Stimulated activated CD4-positive, alpha-beta T cell treated with anti-CD3 and anti-CD28 coated beads, TNF-alpha, amount 100 ng/mL, for 1 hour (primary cell): ENCODE measurements at places on chromosomes 16 and 17.
A peak's percentile ranks its signal among the peaks of the same experiment; 100 is the strongest.

DNA sequence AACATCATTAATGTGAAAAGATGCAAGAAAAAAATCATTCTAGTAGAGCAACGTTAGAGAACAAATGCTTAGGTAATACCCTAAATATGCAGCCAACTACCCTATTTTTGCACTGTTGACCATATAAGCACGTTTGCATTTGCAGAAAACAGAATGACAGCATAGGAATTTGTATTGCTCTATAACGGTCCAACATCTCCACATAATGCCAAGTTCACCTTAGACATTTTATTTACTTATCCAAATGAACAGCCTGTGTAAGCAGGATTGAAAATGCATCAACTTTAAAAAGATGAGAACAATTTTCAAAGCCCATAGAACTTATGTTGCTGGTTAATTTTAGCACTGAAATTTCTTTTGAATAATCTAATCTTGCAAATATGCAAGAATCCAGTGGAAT, 19.1 kb upstream of the RSL1D1 start:
- DNase-seq, result no peak

DNA sequence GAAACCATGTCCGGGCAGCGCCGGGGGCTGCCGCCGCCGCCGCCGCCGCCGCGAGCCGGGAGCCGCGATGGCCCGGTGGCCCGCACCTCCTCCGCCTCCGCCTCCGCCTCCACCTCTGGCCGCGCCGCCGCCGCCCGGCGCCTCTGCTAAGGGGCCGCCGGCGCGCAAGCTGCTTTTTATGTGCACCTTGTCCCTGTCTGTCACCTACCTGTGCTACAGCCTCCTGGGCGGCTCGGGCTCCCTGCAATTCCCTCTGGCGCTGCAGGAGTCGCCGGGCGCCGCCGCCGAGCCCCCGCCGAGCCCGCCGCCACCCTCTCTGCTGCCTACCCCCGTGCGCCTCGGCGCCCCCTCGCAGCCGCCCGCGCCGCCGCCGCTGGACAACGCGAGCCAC, 587 bp downstream of the HS3ST4 start:
- no peak for DNase-seq

GRCh38 chr16:67659675-67660563, at the start of gene ACD:
TSS of gene ACD (minus strand) at chr16:67660260. CDS start at chr16:67660220, 40 bp downstream.
- peak; percentile 87 for DNase-seq

DNA sequence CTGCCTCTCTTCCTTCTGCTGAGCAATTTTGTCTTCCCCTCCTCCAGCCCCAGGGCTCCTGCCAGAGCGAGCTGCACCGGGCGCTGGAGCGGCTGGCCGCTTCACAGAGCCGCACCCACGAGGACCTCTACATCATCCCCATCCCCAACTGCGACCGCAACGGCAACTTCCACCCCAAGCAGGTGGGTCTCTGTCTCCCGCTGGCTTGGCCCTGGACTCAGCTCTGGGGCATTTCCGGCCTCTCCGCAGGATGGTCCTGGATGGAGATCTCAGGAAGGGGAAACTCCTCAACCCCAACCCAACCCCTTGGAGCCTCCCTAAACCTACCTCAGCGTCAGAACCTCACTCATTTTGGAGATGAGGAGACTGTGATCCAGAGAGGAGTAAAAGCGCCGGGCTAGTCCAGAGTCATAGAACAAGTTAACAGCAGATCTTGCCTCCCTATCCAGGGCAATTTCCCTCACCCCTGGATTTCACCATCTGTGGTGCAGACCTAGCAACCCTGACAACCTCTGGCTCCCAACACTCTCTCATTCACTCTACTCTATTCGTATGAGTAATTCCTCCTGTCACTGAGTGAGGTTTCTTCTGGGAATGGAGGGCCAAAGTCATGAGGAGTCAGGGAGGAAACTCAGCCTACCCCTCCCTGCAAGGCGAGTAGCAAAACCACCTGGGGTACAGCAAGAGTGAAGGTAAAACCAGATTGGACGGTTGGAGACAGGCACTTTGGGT, 10.8 kb downstream of the IGFBP4 start:
- no peak for DNase-seq

DNA sequence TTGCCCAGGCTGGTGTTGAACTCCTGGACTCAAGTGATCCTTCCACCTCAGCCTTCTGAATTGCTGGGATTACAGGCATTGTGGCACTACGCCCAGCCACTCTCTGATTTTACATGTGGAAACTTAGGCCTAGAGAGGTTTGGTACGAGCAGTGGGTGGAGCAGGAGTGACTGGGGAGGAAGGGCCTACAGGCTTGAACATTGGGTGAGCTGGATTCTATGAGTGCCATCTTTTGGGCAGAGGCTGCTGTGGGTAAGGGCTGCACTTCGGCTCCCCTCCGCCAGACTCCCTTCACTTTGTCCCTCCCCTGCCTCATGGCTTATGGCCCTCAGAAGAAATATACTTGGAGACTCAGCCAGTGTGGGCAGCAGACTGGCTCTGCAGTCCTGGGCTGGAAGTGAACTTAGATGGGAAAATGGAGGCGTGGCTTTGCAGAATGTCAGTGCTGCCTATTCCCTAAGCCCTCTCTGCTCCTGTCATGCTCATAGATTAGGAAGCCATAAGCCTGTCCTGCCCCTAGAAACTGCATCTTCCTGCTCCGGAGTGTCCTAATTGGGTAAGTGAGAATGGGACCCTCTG, 9.5 kb upstream of the MRC2 start:
- no peak for DNase-seq

DNA sequence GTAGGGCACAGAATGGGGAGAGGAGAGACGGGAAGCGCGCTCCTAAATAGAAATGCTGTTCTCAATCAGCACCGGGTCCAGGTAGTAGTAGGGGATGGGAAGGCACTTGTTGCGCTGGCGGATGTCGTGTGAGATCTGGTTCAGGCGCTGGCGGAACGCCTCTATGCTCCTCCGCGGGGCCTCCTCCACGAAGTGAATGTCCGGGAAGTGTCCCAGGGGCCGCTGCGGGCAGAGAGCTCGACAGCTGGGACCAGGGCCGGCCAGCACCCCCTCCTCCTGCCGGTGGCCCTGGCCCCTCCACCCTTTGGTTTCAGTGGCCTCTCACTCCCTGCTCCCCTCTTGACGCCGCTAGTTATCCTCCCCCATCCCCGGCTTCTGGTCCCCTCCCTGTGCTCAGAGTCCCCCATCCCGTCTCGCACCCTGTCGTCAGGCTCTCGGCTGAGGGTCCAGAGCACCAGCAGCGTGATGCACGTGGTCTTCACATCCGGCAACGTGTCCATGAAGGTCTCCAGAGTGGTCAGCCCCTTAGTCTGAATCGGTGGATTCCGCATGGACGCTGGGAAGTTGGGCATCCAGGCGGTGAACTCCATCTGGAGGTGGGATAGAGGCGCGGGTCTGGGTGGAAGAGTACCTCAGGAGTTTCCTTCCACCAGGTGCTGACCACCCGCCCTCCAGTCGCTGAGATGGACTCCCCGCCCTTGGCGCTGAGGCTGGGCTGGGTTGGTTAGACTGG, 14.6 kb downstream of the ALOX12B start:
- DNase-seq, result no peak

DNA sequence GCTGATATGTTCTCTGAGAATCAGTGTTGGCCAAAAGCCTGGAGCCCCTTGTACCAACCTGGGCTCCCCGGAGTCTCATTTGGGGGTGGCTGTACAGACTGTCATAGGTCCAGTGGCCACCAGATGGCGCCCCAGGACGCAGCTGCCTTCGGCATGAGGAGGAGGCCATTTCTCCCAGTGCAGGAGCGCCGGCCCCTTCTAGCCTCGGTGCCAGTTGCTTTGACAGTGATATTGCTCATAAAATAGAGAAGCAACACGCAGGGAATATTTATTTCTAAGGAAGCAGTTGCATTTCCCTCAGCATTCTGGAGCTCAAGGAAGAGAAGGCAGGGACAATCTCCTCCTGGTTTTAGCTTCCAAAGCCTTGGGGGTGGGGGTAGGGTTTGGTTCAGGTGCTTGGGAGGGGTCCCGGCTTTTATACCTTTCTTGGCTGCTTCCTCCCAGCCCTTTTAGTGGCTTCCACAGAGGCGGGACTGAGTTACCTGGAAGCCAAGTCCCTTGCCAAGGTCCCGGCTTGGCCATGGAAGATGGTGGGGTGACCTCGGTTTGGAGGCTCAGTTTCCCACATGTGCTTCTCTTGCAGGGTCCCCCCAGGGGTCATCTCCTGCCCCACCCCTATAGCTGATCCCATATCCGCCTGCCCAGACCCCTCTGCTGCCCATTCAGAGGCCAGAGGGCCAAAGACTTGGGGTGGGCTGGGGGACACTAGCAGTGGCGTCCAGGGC, 117.8 kb upstream of the CDC42EP4 start:
- peak; percentile 87 for DNase-seq

DNA sequence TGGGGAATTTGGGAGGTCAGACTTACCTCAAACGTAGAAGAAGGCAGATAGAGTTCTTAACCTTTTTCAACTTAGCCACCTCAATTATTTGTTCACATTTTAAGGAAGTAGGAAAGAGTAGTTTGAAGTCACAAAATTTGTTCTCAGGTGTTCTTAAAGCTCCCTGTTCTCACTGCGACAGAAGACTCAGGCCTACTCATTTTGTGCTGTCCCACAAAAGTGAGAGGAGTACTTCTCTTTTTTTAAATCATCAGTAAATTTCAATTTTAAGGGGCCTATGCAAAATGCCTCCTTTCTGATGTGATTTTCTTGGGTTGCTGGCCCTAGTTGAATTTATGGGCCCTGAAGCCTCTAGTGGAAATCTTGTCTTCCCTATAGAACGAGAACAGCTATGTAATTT, 133.4 kb downstream of the MAP2K6 start:
- DNase-seq, result no peak

DNA sequence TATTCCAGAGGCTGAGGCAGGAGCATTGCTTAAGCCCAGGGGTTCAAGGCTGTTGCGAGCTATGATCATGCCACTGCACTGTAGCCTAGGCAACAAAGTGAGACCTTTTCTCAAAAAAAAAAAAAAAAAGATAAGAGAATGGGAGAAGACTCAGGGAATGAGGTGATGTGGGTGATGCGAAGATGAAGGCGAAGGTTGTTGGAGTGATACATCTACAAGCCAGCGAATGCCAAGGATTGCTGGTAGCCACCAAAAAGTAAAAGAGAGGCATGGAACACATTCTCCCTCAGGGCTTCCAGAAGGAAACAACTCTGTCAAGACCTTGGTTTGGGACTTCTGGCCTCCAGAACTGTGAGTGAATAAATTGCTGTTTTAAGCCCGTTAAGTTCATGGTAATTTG, 26.0 kb upstream of the CNEP1R1 start:
- no peak for DNase-seq

GRCh38 chr16:84079664-84080063, 37.1 kb upstream of the SLC38A8 start:
- DNase-seq, result no peak

DNA sequence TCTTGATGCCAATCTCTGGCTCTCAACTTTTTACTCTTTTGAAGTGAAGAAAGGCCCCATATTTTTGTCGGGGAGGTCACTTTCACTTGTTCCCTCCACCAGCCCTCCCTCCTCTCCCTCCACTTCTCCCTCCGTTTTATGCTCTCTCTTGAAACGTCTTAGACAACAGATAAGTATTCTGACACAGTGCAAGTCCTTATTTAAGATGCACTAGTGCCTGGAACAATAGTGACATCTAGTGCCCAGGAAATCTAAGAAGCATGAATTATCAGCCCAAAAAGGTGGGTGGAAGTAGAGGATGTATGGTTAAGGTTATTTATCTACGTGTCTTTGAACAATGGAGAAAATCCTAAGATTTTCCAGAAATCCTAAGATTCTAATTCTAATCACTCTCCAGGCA, 17.9 kb downstream of the PSME3IP1 start:
- no peak for DNase-seq

DNA sequence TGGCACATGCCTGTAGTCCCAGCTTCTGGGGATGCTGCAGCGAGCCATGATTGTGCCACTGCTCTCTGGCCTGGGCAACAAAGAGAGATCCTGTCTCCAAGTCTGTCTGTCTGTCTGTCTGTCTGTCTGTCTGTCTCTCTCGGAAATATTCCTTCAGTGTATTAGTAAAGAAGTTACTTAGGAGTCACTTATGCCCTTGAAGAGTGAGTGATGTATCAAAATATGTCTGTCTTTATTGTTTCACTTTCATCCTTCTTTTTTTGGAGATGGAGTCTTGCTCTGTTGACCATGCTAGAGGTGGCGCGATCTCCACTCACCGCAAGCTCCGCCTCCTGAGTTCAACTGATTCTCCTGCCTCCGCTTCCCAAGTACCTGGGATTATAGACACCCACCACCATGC, 410.5 kb downstream of the WWOX start:
- DNase-seq, result no peak

GRCh38 chr17:64572682-64573154, 65.9 kb downstream of the CEP95 start:
- no peak for DNase-seq

- DNase-seq, result no peak
These were observed 81.3 kb downstream of the GSG1L start for GRCh38 chr16:27982184-27982583.

DNA sequence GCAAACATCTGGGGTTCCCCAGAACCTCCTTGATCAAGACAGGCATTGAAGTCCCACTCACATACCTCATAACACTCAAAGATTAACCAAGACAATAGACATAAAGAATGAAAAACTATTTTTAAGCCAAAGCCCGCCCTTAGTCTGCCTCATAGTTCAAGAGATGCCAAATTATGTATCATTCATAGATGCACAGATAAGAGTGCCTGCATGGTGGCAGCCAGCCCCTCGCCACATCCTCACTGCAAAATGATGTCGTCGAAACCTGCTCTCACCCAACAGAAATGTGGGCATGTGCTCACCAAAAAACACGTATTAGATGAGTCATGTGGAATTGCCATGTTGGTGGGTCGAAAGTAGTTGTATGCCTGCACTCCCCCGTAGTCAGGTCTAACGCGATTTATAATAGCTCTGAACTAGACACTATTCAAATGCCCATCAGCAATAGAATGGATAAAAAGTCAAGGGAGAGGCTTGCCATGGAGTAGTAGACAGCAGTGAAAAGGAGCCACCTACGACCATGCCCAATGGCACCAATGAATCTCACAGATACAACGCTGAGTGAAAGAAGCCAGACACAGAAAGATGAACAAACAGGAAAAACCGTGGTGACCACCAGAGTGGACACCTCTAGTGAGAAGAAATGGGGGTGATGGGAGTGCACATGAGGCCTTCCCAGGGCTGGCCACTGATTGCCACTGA, 64.8 kb downstream of the C16orf95 start:
- DNase-seq, result no peak
